ENCODE measurements at places on chromosomes 12 and 14. TPM values are rescaled to one million over a fixed set of nuclear protein-coding genes. Genes with fewer than 3 reads are reported as not detected.

The RTN1 gene
- total RNA-seq, result not detected

The TEX22 gene
- 3.3 TPM for total RNA-seq

The PIP4P1 gene
- total RNA-seq, result 38.2 TPM

The CD27 gene
- total RNA-seq, result 53.1 TPM

The CLEC4D gene
- not detected for total RNA-seq

The ESPL1 gene
- total RNA-seq, result 71.9 TPM

The TROAP gene
- 77.9 TPM for total RNA-seq

The KRT5 gene
- not detected for total RNA-seq

DNA sequence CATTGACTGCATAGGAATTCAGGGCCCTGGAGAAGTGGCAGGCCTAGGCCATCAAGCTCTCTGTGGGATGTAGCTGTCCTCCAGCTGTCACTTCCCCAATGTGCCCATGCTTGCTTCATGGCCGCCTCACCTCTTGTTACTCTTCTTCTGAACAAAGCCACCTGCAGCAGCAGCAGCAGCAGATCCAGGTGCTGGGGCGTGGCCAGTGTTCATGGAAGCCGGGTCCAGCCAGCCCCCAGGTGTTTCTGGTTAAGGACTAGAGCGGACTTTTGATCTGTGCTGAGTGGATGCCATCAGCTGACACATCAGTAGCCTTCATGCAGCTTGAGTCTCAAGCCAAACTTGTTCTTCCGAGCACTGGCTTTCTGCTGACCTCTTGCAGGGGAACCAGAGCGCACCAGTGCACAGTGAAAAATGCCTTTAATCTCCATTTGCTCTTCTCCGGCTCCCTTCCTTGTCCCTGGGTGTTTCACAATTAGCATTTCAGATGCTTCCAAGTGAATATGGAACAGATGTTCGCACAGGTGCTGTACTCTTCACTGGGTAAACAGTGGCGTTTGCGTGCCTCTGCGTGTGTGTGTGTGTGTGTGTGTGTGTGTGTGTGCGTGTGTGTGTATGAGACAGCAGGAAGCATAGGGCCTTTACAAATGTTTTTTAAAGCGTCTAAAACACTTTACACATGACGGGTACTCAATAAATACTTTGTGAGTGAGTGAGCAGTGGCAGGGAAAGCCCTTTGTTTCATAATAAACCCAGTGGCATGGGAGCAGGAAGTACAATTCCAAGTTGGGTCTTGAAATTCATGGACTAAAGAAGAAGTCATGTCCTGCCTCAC, 20.1 kb downstream of the TPCN1 start:
- H3K4me3 ChIP-seq, result no peak overlapping the region
- H3K27me3 ChIP-seq, result no peaks in the 10 kb centered on the region
- no peak overlapping the region for H3K27ac ChIP-seq
- H3K4me1 ChIP-seq, result peaks cover 14% of the 10 kb centered on the region
- peaks cover 6% of the 10 kb centered on the region for H3K36me3 ChIP-seq
- DNase-seq, result no peak

DNA sequence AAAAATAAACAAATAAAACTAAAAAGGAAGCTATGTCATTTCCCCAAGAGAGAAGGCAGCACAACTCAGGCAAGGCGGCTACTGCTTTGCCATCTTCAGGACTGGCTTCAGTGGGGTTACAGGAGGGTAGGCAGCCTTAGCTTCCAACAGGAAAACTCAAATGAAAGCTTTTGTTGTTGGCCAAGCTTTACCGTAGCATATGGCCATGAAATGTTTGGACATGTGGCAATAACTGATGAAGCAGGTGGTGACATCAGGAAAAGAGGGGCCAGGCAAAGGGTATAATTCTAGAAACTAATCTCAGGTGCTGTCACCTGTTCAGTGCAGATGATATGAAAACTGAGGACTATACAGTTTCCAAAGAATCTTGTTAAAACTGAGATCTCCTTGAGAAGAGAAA, 22.8 kb upstream of the NPFF start:
- peaks cover 2% of the 10 kb centered on the region for H3K36me3 ChIP-seq
- no peaks in the 10 kb centered on the region for H3K27me3 ChIP-seq
- no peaks in the 10 kb centered on the region for H3K4me1 ChIP-seq
- no peak for DNase-seq
- H3K27ac ChIP-seq, result no peak overlapping the region

GRCh38 chr14:75168586-75169335, 7.7 kb downstream of the TMED10 start:
- peaks cover 3% of the 10 kb centered on the region for H3K36me3 ChIP-seq
- H3K27ac ChIP-seq, result peak overlapping the region; percentile 39
- peaks cover 69% of the 10 kb centered on the region for H3K4me1 ChIP-seq
- H3K27me3 ChIP-seq, result no peaks in the 10 kb centered on the region
- peak overlapping the region; percentile 66 for H3K4me3 ChIP-seq

DNA sequence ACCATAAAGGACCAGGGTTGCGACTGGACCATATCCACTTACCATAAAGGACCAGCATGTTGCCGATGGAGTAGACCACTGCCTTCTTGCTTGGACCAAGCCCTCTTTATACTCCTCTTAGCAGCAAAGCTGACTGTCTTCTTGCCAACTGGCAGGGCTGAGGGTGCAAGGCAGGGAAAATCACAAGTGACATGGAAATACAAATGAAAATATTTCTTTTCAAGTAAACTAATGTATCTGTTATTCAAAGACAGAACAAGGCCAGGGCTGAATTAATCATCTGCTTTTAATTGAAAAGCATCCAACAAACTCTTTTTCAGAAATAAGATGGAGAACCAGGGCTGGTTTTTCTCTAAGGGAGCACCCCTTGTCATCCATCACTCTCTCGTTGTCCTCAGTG, at the start of gene CELA1:
CELA1 (minus strand) TSS at position 99 of the 400 bp plus-strand sequence; CDS start at position 58, 41 bp downstream.
- no peak for DNase-seq
- peaks cover 17% of the 10 kb centered on the region for H3K4me1 ChIP-seq
- no peak within 1 kb of the TSS for H3K27ac ChIP-seq
- no peaks in the 10 kb centered on the region for H3K36me3 ChIP-seq

DNA sequence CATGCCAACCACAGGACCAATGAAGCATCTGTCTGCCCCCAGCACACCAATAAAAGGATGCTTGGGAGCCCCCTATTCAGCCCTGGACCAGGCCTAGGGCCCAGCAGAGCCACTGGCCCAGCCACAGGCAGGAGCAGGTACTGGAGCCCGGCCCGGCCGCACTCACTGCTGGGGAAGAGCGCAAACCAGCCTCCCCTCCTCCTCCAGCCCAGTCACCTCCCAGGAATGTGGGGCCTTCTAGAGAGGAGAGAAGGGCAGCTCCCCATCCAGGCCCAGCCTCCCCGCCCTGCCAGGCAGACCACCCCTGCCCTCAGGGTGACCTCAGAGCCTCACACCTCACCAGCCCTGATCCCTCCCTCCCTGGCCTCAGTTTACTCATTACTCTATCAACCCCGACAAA, 56.2 kb downstream of the CCNK start:
- no peak for DNase-seq
- H3K27ac ChIP-seq, result no peak overlapping the region
- peaks cover 10% of the 10 kb centered on the region for H3K4me1 ChIP-seq
- H3K27me3 ChIP-seq, result no peaks in the 10 kb centered on the region
- H3K36me3 ChIP-seq, result no peaks in the 10 kb centered on the region
- H3K4me3 ChIP-seq, result no peak overlapping the region

DNA sequence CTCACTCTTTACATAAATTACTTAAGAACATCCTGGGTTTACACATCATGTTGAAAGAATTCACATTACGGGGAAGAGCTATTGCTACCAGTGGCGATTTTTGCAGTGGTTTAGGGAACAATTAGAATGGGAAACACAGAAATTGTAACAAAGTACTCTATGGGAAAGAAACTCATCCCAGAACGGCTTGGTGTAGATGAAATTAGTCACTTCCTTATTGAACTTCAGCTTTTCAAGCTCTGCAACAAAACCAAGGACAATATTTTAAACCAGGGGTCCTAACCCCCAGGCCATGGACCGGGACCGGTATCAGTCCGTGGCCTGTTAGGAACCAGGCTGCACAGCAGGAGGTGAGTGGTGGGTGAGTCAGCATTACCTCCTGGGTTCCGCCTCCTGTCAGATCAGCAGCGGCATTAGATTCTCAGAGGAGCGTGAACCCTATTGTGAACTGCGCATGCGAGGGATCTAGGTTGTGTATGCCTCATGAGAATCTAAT, 32.3 kb upstream of the FICD start:
- H3K4me3 ChIP-seq, result no peak overlapping the region
- H3K4me1 ChIP-seq, result no peaks in the 10 kb centered on the region
- H3K36me3 ChIP-seq, result no peaks in the 10 kb centered on the region
- no peak for DNase-seq
- H3K27me3 ChIP-seq, result peaks cover 27% of the 10 kb centered on the region
- H3K27ac ChIP-seq, result no peak overlapping the region

GRCh38 chr12:32170437-32170998, 63.9 kb downstream of the BICD1 start:
- H3K27ac ChIP-seq, result no peak overlapping the region
- DNase-seq, result no peak
- H3K4me3 ChIP-seq, result no peak overlapping the region
- H3K4me1 ChIP-seq, result no peaks in the 10 kb centered on the region
- H3K36me3 ChIP-seq, result peaks cover 2% of the 10 kb centered on the region

DNA sequence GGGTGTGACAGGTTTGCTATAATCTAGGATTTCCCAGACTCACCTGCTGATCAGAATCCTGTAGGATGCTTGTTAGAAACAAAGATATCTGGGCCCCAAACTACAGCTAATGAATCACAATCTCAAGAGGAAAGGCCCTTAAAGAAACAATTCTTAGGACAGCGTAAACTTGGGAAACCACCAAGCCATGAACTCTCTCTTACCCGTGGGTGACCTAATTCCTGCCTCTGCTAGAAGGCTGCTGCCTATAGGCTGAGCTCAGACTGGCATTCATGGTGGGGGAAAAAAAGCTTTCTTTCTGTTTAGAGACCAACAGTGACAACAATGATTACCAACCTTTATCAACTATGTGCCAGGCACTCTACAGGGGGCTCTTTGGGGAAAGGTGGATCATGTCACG, 213.9 kb upstream of the FKBP4 start:
- H3K27me3 ChIP-seq, result peaks cover 38% of the 10 kb centered on the region
- H3K4me3 ChIP-seq, result no peak overlapping the region
- H3K36me3 ChIP-seq, result no peaks in the 10 kb centered on the region
- H3K4me1 ChIP-seq, result no peaks in the 10 kb centered on the region
- no peak for DNase-seq

GRCh38 chr14:91509083-91509877, 830 bp downstream of the PPP4R3A start:
- H3K27ac ChIP-seq, result peak overlapping the region; percentile 98
- DNase-seq, result peak; percentile 65
- H3K4me1 ChIP-seq, result peaks cover 34% of the 10 kb centered on the region
- H3K4me3 ChIP-seq, result peak overlapping the region; percentile 99
- peaks cover 11% of the 10 kb centered on the region for H3K36me3 ChIP-seq

- H3K27ac ChIP-seq, result no peak overlapping the region
- H3K27me3 ChIP-seq, result peaks cover 75% of the 10 kb centered on the region
- no peaks in the 10 kb centered on the region for H3K36me3 ChIP-seq
- H3K4me3 ChIP-seq, result no peak overlapping the region
- peak; percentile 74 for DNase-seq
These were observed 2.5 kb downstream of the NUAK1 start for GRCh38 chr12:106136263-106136662.

DNA sequence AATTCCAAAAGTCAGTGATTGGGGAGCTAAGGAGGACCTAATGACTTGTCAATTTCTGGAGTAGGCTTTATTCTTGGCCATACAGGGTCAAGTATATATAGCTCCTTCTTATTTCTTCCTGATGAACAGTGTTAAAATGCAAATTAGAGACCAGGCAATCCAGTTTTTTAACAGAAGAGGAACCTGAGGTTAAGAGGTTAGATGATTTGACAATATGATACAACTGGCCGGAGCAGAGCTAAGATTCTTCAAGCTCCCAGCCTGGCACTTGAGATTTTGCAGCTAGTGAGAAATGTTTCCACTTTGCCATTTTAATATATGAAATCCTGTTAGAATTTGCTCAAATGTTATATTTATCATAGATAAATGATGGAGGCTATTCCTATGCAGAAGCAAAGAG, 204.0 kb downstream of the SSPN start:
- H3K4me3 ChIP-seq, result no peak overlapping the region
- H3K27me3 ChIP-seq, result no peaks in the 10 kb centered on the region
- no peak for DNase-seq
- H3K27ac ChIP-seq, result no peak overlapping the region
- H3K36me3 ChIP-seq, result no peaks in the 10 kb centered on the region
- no peaks in the 10 kb centered on the region for H3K4me1 ChIP-seq

GRCh38 chr14:59032826-59033225, 155.6 kb upstream of the DAAM1 start:
- H3K36me3 ChIP-seq, result peaks cover 2% of the 10 kb centered on the region
- peaks cover 10% of the 10 kb centered on the region for H3K4me1 ChIP-seq
- H3K27ac ChIP-seq, result no peak overlapping the region
- no peak for DNase-seq

DNA sequence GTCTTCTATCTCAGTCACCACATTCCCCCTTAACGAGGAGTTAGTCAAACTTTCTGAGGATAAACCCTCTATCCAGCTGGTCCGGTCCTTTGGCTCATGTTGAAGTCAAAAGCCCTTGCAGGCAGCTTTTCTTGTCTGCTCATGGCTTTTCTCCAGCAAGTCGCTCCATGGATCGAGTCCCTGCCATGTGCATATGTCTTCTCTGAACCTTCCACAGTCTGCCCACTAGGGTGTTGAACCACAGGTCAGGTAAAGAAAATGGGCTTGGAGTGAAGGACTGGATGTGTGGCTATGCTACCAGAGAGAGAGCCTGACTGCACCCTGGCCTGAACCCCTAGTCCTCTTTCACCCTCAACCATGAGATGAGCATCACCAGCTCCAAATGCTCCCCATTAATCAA, 22.8 kb downstream of the C14orf132 start:
- H3K36me3 ChIP-seq, result no peaks in the 10 kb centered on the region
- H3K27me3 ChIP-seq, result peaks cover 7% of the 10 kb centered on the region
- no peak overlapping the region for H3K4me3 ChIP-seq

DNA sequence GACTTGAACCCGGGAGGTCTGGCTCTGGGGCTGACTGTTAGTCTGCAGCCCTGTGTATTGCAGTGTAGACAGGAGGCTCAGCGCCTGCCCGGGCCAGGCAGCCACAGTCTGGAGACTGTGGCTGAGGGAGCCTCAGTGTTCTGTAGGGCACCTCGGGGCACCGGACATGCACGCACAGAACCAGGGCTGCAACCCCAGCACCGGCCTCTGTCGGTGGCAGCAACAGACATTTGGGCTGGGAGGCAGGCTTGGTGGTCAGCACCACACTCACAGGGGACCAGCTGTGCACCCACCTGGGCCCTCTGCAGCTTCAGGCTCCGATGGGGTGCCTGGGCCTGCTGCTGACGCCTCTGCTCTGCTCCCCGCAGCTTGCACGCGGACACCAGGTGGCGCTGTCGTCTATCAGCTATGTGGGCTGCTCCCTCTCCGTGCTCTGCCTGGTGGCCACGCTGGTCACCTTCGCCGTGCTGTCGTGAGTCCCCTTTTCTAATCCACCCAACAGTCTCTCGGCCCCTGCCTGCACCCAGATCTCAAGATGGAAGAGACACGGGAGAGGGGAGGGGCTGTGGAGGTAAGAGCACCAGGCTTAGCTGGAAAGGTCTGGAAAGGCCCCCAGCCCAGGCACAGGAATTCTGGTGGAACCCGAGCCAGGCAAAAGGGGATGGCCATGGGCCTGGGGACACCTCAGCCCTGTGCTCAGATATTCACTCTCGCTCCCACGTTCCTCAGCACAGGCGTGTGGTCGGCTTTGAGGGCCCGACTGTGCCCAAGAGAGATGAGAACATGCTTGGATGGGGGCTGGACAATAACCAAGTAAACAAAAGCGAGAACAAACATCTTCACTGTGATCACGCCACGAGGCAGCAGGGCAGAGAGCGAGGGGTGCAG, 151.0 kb downstream of the ADGRD1 start:
- peak overlapping the region; percentile 72 for H3K4me3 ChIP-seq
- peaks cover 17% of the 10 kb centered on the region for H3K4me1 ChIP-seq
- peaks cover 1% of the 10 kb centered on the region for H3K36me3 ChIP-seq
- H3K27ac ChIP-seq, result no peak overlapping the region
- peaks cover 7% of the 10 kb centered on the region for H3K27me3 ChIP-seq
- peak; percentile 89 for DNase-seq

GRCh38 chr12:12613344-12613743, 1.7 kb downstream of the CREBL2 start:
- H3K4me1 ChIP-seq, result peaks cover 76% of the 10 kb centered on the region
- peaks cover 23% of the 10 kb centered on the region for H3K36me3 ChIP-seq
- DNase-seq, result no peak
- peak overlapping the region; percentile 96 for H3K27ac ChIP-seq
